ENCODE measurements at places on chromosomes 1 and 21. TPM values are rescaled to one million over a fixed set of nuclear protein-coding genes. Genes with fewer than 3 reads are reported as not detected.

DNA sequence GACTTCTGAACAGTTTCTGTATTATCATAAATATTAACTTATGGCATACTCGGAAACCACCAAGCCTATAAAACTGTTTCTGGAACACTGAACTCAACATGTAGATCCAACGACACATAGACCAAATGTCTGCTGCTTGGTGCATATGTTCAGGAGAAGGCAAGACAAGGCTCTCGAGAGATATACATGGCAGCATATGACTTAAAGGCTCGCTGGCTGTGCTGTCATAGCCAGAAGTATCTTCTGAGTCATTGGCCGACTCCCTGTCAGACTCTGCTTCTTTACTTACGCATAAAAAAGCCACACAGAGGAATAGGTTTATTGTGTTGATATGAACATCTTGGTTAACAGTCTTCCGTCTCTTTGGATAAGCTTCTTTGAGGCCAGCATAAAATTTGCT is 60.6 kb downstream of the LYST start:
- no peak overlapping the region for H3K27ac ChIP-seq
- DNase-seq, result no peak
- H3K4me3 ChIP-seq, result no peak overlapping the region
- H3K4me1 ChIP-seq, result peaks cover 10% of the 10 kb centered on the region
- H3K36me3 ChIP-seq, result peaks cover 2% of the 10 kb centered on the region

The PTCH2 gene
- 2.9 TPM for total RNA-seq

DNA sequence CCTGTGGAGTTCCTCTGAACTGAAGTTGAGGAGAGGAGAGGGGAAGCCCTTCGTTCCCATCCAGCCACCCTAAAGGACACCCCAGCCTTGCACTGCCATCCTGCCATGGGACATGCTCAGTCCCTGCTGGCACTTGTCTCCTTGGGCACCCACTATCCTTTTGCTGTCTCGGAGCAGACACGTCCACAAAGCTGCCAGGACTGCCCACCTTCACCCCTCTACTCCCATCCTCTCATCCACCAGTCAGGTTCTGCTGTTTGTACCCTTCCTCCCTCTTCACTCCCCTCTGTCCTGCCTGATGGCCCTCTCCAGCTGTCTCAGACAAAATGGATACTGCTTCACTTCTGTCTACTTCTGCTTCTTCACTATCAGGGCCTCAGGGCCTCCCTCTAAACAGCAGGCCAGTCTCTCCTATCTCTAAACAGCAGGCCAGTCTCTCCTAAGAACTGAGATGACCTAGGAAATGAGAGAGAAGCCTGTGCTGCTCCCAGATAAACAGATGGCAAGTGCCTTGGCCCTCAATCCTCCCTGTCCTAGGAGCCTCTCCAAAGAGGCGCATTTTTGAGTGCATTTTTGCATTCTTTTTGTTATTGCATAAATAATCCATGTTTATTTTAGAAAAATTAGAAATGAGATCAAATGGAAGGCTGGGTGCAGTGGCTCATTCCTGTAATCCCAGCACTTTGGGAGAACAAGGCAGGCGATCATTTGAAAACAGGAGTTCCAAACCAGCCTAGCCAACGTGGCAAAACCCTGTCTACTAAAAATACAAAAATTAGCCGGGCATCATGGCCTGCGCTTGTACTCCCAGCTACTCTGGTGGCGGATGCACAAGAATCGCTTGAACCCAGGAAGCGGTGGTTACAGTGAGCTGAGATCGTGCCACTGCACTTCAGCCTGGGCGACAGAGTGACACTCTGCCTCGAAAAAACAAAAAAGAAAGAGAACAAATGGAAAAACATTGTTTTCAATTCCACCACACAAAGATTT is 4.4 kb upstream of the PYCR2 start:
- H3K27ac ChIP-seq, result no peak overlapping the region
- no peaks in the 10 kb centered on the region for H3K36me3 ChIP-seq
- DNase-seq, result no peak

- no peaks in the 10 kb centered on the region for H3K36me3 ChIP-seq
- H3K27ac ChIP-seq, result no peak overlapping the region
- DNase-seq, result no peak
- no peak overlapping the region for H3K4me3 ChIP-seq
- H3K4me1 ChIP-seq, result peaks cover 12% of the 10 kb centered on the region
Observed at GRCh38 chr1:54577612-54578011, 29.6 kb downstream of the ACOT11 start.

DNA sequence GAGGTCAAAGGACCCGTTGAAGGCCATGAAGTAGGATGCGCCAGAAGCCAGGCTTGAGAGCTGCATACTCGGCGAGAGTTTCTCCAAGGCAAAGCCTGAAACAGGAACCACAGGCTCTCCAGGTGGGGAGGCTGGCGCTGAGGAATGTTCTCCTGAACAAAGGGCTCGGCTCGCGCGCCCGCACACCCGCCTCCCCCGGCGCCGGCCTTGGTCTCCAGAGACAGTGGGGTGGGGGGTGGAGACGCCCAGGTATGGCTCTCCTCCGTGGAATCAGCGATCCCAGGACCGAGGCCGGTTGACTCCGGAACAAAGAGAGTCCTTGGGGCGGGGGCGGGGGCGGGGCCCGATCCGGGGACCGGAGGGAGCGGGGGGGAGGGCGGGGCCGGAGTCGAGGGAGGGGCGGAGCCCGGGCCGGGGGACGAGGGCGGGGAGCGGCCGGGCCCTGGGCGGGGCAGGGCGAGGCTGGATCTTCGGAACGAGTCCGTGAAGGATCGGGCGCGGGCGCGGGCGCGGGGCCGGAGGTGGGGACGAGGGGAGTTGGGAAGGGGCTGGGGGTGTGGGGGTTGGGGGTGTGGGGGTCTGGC is 85.0 kb downstream of the NKAIN1 start:
- H3K4me3 ChIP-seq, result peak overlapping the region; percentile 84
- H3K36me3 ChIP-seq, result no peaks in the 10 kb centered on the region
- peak overlapping the region; percentile 99 for H3K27ac ChIP-seq
- DNase-seq, result peak; percentile 90

The OR2L13 gene
- total RNA-seq, result not detected

GRCh38 chr1:63322944-63323864 is 837 bp downstream of the FOXD3 start:
- DNase-seq, result peak; percentile 39
- H3K36me3 ChIP-seq, result no peaks in the 10 kb centered on the region
- peak overlapping the region; percentile 64 for H3K4me3 ChIP-seq
- peak overlapping the region; percentile 20 for H3K27ac ChIP-seq
- peaks cover 82% of the 10 kb centered on the region for H3K27me3 ChIP-seq
- H3K4me1 ChIP-seq, result peaks cover 9% of the 10 kb centered on the region
